Astrocyte (in vitro differentiated cells and primary cell): ENCODE measurements at places on chromosomes 3 and 15. TPM values are rescaled to one million over a fixed set of nuclear protein-coding genes. Genes with fewer than 3 reads are reported as not detected.

The COL6A5 gene
- total RNA-seq: 0.02 and 0.05 TPM in 2 replicates

The GOLGA8T gene
- 0.32 TPM in 1 of 2 replicates, not detected in the other for total RNA-seq

The NR2E3 gene
- total RNA-seq: not detected in 2 replicates

The CATSPER2 gene
- 2.0 and 3.3 TPM in 2 replicates for total RNA-seq

- DNase-seq: no peak
These were observed 9.7 kb downstream of the ZXDC start for GRCh38 chr3:126465928-126466544.

- DNase-seq: peak; percentile 86
These were observed 208.1 kb downstream of the MINAR1 start for GRCh38 chr15:79640206-79640605.

DNA sequence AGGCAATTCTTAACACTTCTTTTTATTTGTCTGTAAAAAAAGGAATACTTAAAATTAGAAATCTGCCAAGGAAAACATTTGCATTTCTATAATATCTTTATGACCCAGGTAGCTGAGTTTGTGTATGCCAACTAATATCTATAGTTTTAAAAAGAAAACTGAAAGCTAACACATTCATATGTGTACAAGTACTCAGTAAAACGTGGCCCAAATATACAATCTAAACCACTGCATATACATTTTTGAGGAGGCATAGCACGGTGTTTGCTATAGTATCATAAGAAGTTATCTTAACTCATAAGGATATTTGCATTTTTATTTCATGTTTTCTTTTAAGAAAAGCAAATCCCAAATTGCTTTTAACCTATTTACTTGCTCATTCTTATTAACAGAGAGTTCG, 172.7 kb downstream of the ZBTB20 start:
- DNase-seq: no peak

DNA sequence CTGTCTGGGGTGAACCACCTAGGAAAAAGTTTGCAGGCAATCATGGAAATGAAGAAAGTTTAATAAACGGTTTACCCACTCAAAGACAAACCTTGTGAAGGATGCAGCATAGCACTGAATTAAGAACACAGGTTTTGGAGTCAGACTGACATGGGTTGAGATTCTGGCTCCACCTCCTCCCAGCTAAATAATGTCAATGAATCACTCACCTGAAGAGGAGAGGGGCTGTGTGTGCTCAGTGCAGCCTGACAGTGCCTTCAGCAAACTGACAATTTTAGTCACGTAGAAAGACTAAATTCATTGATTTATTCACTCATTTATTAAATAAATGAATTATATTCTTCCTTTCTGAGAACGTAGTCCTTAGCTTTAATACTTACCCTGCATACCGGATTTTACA, 18.9 kb downstream of the NR1I2 start:
- no peak for DNase-seq

DNA sequence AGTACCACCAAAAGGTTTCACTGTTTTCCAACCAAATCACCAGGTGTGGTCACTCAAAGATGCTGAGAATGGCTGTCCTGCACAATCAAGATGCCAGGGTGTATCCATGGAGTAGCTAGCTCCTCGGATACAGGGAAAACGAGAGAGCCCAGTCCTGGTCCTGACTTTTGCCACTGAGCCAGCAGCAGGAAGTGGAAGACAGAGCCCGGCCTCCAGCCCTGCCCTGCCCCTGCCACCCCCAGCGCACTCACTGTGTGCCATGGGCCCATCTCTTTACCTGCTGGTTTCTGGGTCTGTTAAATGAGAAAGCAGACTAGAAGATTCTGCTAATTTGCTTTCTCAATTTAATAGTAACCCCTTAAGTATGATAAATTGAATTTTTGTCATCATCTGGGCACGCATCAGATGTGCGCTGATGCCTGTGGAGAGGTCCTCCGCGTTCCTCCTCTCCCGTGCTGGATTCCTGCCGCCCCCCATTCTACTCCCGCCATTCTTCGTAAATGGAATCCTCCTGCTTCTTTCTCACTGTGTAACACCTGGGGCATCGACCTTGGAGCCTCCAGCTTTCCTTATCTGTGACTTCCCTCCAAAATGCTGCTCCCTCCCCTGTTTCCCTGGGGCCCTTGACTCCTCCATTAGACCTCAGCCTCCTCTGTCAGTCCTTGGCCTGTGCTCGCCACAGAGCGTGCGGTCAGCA, 18.0 kb downstream of the TNFAIP8L3 start:
- no peak for DNase-seq

DNA sequence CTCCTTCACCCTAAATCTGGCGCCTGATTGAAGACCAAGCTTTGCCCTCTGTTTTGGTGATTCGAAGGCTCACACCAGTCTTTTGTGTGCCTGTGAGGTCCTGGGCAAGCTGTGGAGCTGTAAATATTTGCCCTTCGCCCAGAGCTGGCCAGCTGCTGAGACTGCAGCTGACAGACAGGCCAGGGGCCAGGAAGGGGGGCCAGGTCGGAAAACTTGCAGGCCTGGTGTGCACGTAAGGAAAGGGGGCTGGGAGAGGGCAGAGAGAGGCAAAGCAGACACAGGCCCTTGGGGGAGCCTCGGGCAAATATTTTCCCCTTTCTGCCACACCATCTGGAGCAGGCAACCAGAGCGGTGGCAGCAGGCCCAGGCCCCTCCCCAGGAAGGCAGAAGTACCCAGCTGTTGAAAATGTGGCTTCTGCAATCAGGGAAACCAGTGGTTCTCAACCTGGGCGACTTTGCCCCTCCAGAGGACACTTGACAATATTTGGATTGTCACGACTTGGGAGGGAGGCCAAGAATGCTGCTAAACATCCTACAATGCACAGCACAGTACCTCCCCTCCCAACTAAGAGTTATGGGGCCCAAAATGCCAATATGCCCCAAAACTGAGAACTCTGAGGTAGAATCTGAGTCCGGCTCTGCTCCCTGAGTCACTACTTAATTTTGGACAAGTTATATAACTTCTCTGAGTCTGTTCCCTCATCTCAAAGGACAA, 2.5 kb downstream of the PDZRN3 start:
- no peak for DNase-seq

DNA sequence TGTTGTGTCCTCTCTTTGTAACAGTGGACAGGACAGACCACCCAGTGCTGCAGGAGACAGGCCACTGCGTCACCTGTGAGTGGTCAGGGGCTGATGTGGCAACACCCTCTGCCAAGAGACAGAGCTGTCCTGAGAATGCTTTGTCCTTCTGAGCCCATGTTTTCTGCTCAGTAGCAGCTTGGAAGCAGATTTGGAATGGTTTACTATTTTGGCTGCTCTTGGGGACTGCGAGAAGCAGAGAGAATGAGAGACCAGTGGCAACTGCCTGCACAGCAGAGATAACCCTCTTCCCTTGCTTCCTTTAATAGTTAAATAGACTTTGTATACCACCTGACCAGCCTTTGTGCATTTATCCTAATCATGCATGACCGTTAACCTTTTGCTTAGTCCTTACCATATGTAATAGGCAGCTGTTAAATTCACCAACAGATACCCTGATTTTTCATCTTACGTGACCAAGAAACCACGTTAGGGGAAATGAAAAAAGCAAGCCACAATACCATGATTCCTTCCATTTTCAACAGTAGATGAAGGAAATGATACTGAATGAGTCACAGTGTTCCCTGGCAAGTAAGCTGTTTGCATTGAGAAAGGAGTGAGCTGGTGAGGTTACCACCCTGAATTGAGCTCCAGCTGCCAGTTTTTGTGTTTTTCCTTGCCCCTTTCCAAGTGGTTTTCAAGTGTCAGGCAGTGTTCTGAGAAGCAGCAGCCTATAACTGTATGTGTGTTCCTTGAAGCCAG, 35.5 kb downstream of the B3GALNT1 start:
- peak; percentile 86 for DNase-seq

GRCh38 chr3:12489832-12490231, 5.6 kb downstream of the TSEN2 start:
- DNase-seq: peak; percentile 42

- DNase-seq: no peak
These were observed 102.4 kb downstream of the RAB11A start for GRCh38 chr15:65971741-65971995.

DNA sequence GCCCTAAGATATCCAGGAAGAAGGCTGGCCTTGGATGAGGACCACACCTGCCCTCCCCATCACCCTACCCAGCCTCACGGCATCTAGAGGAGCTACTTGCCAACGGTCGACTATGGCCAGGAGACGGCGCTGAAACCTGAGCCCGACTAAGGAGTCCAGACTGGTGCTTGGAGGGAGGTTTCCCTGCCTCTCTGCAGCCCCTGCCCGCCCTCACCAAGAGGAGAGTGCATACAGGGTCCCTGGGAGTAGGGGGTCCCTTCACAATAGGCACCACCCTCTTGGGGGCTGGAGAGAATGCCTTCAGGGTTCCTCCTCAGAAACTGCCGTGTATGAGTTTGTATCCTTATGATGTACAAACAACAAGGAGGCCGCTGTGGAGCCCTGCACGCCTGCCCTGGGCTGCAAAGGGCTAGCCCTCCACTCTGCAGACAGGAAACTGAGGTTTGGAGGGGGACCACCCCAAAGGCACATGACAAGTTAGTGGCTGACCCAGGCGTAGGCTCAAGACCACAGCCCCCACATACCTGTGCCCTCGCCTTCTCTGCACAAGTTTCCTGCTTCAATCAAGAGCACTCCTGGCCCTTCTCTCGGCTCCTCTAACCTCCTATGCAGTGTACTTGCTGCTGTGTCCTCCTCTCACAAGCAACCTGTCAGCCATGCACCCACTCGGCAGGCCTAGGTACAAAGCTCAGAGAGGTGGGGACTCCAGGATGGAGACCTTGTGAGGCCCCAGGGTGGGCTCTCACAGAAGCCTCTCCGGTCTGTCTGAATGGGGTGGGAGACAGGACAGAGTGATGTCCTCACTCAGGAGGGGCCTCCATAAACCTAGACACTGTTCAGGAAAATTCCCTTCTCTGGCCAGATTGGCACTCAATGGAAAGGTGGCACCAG, 7.4 kb downstream of the KLF15 start:
- DNase-seq: no peak

GRCh38 chr3:65538101-65538500, 500.6 kb downstream of the MAGI1 start:
- no peak for DNase-seq

DNA sequence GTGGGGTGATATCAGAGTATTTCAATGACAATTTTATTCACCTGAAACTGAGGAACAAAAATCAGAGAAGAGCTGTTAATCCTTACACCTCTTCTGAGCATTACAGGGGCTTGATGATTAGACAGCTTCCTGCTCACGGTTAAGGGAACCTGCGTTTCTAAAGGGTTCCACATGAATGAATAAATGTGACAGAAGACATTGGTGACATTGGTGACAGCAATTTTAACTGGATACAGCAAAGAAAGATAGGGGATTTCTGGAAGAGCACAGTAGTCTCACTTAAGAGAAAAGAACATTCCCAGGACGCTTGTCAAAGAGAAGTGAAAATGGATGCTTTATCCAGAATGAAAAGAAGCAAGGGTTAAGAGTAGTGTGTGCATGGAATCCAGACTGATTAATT, 235.9 kb upstream of the CNTN3 start:
- no peak for DNase-seq

DNA sequence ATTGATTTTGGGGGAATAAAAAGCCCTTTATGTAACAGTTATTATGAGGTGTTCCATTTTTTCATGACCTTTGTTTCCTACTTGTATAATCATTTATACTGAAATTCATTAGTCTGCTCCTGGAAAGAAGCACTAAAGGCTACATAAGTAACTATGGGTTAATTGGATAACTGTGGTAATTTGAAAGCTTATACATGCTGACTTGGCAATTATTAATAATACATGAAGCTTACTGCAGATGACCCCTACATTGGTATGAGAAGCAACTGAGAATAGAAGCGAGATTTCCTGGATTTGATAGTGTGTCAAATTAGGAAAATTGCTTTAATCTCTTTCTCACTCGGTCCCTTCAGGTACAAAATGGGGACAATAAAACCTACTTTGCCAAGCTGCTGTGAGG, 658.0 kb downstream of the ROBO1 start:
- DNase-seq: no peak

GRCh38 chr3:25618028-25618427, 46.7 kb downstream of the TOP2B start:
- DNase-seq: no peak

- DNase-seq: no peak
These were observed 47.4 kb downstream of the FRMD5 start for GRCh38 chr15:44147636-44148035.

DNA sequence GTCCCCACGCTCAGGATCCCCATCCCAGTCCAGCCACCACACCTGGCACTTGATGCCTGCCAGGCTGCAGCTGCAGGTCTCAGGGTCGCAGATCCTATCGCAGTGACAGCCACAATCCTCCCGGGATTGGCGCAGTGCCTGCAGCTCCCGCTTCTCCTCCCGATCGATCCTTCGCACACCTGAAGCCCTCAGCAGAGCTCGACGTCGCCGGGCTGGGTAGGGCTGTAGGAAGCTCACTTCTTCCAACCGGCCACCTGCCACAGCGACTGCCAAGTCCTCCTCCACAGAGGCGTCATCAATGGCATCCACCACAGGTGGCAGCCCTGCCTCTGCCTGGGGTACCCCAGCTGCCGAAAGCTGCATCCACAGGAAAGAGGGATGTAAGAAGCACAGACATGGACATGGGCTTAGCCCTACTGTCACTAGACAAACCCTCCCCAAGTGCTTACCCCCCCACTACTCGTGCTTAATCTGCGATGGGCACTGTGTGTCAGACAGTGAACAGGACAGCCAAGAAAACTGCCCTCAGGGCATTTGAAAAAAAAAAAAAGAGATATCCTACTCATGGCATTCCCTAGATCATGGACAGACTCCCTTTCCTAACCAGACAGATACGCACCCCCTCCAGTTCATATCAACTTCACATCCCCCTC, 9.2 kb downstream of the CSRNP1 start:
- DNase-seq: no peak

GRCh38 chr3:15610082-15610759, 8.7 kb downstream of the BTD start:
- peak; percentile 43 for DNase-seq

DNA sequence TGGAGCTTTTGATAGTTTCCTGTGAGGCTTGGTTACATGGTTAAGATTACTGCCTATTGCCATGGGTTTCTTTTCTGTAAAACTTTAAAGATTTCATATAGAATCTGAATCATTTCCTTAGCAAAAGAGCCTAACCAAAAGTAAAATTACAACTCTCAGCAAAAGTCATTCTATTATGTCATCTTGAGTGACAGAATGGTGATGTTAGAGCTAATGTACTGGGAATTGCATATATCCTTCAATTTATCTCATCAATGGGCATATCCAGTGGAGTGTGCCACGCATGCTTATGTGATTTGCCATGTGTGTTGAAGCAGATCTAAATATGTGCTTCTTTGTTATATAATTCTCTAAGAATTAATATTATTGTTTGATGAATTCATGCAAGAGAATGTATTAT, 212.1 kb downstream of the ROBO1 start:
- no peak for DNase-seq

DNA sequence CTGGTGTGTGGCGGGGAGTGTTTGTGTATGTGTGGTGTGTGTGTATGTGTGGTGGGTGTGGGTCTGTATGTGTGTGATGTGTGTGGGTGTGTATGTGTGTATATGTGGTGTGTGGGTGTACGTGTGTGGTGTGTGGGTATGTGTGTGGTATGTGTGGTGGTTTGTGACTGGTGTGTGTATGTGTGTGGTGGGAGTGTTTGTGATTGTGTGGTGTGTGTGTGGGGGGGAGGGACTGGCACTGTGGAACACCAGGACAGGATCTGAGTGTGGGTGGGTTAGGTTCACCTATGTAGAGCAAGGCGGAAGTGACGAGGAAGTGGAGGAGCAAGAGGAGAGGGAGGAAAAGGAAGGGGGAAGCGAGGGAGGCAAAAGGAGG, 510.8 kb downstream of the SHQ1 start:
- no peak for DNase-seq
